Foreskin keratinocyte (primary cell): ENCODE measurements at places on chromosomes 12 and 14.

- peak; percentile 87 for DNase-seq
These were observed 100.4 kb upstream of the PMCH start for GRCh38 chr12:102298022-102298421.

DNA sequence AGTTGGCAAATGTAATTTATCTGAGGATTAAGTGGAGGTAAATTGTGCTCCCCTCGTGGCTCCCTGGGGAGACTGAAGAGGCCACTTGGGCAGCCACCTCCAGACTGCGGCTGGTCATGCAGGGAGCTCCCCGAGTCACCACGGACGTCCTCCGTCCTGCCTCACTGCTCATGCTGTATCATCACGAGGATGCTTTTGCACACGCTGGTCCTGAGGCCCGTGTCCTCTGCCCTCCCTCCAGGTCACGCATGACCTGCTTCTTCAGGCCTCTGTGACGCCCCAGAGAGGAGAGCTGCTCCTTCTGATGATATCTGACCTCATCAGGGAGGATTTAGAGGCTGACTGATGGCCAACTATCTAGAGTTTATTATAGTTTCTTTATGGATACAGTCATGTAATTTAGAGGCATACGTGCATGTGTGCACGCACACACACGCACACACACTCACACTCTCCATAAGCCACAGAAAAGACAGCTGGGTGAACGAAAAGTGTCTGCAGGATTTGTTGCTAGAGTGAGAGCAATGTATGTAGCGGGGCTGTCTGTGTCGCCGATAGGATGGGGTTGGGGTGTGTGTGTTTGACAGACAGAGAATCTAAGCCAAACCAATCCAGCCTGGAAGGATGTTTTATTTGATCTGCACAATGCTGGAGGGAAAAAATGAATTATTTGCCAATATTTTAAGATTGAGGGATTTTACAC lies 160.0 kb downstream of the ADGRD1 start:
- no peak for DNase-seq

- no peak for DNase-seq
These were observed 235.7 kb downstream of the CACNA1C start for GRCh38 chr12:2288471-2288870.

DNA sequence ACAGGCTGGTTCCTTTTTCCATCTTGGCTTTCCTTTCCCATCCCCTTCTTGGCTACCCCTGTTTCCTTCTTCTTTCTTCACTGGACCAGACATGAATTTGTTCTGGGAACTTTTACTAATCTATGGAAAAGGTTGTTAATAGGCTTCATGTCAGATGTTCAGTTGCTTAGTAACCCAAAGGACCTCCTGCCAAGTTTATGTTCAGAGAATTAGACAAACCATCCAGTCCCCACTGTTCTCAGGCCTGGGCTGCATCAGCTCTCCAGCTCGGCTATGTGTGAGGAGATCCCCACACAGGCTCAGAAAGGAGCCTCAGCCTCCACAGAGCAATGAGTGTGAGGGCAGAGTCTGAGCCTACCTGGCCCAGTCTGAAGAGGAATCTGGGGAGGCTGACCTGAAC lies 78.0 kb downstream of the AKAP6 start:
- no peak for DNase-seq

GRCh38 chr14:104689109-104689880 lies at the start of gene INF2:
INF2 (plus strand) TSS chr14:104689618; CDS start chr14:104701366, 11,748 bp downstream.
- DNase-seq: no peak

DNA sequence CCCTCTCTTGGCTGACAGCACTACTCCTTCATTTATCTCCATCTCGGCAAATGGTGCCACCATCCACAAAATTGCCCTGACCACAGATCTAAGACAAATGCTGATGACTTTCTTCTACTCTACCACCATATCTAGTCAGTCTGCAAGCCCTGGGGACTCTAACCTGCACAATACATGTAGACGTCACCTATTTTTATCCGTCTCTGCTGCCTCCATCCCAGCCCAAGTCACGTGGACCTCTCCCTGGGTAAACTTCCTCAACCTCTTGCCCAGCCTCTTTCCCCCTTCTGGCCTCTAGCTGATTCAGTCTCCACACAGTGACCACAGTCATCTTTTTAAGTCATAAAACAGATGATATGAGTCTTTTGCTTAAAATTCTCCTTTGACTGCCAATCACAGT lies 1203.0 kb downstream of the AACS start:
- DNase-seq: no peak

DNA sequence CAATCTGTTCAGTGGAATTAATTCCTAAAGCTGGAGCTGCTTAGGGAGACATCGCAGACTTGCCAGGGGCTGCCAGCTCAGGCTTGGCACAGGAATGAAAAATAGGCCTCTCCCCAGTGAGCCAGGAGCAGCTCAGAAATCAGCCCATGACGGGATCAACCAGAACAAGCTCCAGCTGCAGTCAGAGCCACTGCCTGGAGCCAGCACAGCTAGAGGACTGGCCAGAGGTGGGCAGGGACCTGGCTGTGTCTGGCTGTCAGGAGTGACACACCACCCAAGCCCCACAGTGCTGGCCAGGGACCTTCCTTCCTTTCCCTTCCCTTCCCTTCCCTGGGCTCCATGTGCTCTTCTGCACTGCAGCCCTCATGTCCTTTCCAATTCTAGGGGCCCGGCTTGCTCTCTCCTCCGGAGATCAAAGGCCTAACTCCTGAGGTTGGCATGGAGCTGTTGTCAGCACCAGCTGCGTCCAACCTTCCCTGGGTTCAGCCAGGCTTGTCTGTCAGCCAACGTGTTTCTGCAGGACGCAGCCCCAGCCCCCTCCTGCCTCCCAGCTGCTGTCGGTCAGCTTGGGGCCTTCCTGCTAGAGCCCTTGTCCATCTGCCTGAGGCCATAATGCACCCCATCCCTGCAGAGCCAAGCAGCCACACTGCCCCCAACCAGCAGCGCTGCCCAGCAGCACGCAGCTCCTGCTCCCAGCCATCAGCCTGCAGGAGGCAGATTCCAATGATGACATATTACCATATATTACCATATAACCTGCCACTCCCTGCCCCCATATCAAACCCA lies 149.3 kb downstream of the CALM1 start:
- no peak for DNase-seq

DNA sequence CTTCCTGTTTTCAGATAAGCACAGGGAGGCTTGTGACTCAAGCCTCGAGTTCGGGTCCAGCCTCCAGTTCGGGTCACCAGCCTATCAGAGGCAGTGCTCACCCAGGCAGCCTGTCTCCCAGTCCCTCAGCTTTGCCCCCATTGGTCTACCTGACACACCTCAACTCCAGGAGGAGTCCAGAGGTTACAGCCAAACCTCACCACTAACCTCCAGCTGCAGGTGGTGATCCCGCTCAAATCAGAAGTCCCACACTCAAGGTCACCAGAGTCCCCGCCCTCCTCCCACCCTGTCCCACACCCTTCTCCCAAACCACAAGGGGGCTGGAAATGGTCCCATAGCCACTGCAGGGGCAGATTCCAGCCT lies 42.1 kb downstream of the KDM2B start:
- DNase-seq: peak; percentile 25

GRCh38 chr14:77044783-77045237 lies 16.3 kb upstream of the IRF2BPL start:
- DNase-seq: no peak

- DNase-seq: no peak
These were observed 17.9 kb upstream of the IL22 start for GRCh38 chr12:68271346-68271745.

DNA sequence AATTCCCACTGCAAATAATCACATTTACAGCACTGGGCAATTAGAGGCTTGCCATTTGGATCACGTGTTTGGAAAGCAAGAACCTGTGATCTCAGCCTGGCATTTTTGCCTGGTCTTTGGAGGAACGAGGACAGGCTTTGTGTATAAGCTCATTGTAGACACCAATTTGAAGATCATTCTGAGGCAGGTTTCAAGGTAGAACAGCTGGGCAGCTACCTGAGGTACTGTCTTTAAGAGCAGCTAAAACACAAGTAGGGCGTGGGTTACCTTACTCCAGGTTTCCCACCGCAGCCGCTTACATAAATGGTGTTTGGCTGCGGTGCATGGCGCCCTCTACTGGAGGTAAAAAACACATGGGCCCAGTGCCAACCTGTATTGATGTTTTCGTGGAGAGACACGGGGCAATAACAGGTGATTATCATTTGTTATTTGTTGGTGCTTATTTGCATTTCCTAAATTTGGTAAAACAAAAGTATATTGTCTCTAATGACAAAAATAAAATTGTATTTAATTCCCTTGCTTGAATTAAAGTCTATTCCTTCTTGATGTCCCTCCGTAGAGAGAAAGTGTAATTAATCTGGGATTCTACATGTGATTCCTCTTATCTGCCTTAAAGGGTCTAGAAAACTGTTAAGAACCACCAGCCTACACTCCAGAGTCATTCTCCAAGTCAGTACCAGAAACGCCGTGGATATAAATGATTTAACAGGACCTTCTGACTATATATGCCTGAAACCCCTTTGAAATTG lies 69.7 kb downstream of the SVOP start:
- DNase-seq: peak; percentile 40

GRCh38 chr14:75274050-75274898 lies 4.4 kb upstream of the FOS start:
- DNase-seq: no peak

DNA sequence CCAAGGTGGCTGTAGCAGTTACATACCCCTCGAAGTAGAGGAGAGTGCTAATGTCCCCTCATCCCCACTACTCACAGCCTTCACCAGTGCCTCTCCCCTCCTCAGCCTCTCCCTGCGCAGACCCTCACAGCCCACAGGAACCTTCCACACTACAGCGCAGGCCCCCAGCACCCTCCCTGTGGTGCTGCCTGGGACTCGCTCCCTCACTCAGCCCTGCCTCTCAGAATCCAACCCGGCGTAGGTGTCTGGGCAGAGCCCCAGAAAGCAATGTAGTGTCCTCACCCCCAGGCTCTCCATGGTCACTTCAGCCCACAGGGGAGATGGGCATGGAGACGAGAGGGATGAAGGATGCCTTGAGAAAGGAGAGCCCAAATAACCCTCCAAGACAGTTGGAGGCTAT lies 10.9 kb upstream of the ZNF740 start:
- no peak for DNase-seq

DNA sequence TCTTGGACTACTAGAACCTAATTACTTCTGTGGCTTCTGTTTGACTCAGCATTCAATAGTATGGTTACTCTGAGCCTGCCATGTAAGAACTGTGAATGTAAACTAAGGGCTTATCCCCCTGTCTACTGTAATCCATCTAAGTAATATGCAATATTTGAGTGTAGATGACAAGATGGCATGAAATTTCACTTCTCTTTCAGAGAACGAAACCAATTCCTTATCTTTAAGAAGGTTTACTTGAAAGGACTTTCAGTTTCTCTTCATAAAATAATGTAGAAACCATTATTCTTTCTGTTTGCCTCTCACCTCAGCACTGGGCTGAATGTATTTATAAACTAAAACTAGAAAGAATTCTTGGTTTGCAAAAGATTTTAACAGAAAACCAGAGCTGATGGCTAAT lies 60.4 kb upstream of the ARID2 start:
- no peak for DNase-seq

DNA sequence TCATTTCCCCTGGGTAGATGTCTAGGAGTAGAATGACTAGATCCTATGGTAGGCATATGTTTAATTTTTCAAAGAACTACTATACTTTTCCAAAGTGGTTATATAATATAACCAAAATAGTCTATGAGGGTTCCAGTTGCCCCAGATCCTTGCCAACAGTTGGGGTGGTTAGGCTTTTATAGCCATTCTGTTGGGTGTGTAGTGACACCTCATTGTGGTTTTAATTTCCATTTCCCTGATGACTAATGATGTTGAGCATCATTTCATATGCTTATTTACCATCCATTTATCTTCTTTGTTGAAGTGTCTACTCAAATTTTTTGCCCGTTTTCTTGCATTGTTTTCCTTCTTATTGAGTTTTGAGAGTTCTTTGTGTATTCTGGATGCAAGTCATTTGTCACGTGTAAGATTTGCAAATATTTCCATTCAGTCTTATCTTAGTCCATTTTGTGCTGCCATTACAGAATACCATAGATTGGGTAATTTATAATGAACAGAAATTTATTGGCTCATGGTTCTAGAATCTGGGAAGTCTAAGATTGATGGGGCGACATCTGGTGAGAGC lies 4.7 kb downstream of the SYNE2 start:
- DNase-seq: peak; percentile 46

GRCh38 chr14:73211251-73212040 lies 25.9 kb upstream of the PAPLN start:
- DNase-seq: no peak
